ENCODE measurements at places on chromosomes 3 and 15.

DNA sequence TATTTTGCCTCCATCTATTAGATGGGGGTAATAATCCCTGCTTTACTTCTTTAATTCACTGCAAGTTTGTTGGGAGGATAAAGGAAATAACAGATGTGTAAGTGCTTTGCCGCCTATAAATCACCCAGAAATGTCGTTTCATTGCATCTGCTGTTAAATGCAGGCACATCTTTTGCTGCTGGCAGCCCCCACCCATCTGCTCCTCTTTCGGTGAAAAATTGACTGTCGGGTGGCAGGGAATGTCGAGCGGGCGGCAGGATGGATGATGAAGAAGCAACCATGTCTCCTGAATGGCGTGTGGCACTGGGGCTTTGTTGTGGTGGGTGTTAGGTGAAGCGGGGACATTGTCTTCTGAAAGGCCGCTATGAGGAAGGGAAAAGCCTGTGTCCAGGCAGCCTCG lies 543 bp upstream of the REC114 start:
- no peak for DNase-seq

DNA sequence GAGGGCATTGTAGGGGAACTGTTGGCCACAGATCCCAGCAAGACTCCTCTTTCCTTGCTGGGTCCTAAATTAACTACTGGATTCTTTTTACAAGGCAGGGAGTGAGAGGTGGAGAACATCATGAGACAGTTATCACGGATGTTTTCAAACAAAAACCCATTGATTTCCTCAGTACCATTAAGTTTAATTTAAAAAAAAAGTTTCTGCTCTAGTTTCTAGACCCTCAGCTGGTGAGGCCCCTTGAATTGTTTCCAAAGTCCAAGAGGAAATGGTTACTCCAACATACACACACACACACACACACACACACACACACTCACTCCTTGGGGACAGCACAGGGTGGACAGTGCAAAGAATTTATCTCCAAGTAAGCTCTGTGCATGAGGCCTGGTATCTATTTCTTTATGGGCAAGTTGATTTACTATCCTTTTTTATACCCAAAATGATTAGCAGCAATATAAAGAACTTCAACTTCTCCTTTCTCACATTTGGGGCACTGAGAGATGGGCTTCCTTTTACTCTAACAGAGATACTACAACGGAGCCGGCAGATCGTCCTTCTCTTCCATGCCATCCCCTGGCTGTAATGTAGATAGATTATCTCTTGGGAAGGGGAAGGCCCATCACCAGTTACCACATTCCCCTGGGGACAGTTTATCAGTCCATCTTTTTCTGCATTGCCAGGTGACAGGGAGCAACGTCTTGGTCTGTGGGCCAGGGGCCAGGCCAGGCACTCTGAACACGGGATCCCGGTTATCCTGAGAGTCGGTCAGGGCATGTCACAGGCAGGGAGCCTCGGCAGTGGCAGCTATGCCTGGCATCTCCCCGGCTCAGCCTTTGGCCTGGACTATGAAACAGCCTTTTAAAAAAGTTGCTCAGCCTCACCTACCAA lies 54.7 kb downstream of the CORO2B start:
- DNase-seq = no peak

- no peak for DNase-seq
These were observed 559 bp downstream of the NR1I2 start for GRCh38 chr3:119782460-119782859.

GRCh38 chr3:188663839-188664238 lies 507.9 kb upstream of the TPRG1 start:
- DNase-seq = no peak

GRCh38 chr3:119939077-119939476 lies 155.2 kb downstream of the GSK3B start:
- DNase-seq = no peak

DNA sequence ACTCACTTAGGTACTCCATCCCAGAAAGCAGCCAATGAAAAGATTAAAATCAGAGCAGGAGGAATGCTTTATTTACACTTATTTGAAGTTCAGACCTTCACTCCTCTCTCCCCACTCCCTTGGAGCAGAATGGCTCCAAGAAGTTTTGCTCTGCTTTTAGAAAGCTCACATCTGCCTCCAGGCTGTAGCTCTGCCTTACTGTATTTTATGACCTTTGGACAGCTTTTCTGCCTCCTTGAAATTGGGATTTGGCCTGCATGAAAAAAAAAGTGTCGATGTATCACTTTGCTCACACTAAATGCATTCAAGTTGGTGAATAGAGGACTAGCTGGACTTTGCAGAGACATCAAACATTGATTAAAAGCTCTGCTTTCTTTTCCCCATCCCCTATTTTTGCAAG lies 95.3 kb downstream of the SLC9A9 start:
- DNase-seq = no peak

DNA sequence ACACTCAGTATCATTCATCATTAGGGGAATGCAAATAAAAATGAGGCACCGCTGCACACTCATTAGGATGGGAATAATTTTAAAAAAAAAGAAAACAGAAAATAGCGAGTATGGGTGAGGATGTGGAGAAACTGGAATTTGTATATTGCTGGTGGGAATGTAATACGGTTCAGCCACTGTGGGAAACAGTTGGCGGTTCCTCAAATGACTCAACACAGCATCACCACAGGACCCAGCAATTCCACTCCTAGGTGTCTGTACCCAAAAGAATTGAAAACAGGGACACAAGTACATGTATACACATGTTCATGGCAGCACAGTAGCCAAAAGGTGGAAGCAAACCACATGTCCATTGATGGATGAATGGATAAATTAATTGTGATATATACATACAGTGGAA lies 35.2 kb upstream of the RFTN1 start:
- no peak for DNase-seq

GRCh38 chr15:35197306-35197705 lies 112.2 kb upstream of the NANOGP8 start:
- no peak for DNase-seq

DNA sequence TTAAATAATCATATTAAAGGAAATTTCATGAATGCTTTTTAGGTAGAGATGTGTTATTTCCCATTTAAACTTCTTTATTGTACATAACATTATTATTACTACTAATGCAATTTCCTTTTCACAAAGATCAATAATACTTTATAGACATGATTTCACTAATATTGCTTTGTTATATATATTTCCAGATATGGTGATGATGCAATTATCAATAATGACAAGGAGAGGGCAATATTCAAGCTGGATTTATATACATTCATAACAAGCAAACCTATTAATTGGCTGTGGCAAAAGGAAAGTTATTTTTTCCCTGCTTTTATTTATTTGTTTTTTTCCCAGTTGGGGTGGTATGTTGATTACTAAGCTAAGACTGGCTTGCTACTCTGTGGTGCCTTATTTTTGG lies 113.5 kb downstream of the RAP2B start:
- no peak for DNase-seq

- no peak for DNase-seq
These were observed 44.1 kb upstream of the VILL start for GRCh38 chr3:37946531-37946889.

GRCh38 chr3:101638261-101638745 lies 38.6 kb downstream of the ZBTB11 start:
- DNase-seq = no peak

DNA sequence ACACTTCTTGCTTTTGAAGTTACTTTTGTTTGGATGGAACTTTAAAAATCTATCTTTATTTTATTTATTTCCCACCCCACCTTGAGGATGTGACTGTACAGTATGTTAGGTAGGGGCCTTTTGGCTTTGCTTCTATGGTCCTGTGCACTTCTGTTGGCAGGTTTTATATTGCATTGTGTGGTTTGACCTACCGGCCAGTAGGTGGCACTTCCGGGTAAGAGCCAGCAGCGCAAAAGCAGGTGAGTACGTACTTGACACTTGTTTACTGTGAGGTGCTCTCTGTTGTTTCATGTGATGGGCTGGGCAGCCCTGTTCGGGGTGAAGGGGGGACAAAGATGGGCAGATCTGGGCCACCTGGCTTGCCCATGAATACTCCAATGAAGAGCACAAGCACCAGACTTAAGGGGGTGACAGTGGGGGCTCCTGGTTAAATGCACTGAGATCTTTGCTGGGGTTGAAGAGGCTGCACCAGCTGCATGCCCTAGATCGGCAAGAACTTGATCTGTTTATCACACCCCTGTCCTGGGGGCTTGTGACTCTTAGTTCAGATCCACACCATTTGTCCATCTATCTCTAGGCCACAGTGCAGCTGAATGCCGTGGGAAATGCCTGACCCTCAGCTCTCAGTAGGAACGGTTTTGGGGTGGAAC lies 131.6 kb downstream of the NLGN1 start:
- DNase-seq = no peak

DNA sequence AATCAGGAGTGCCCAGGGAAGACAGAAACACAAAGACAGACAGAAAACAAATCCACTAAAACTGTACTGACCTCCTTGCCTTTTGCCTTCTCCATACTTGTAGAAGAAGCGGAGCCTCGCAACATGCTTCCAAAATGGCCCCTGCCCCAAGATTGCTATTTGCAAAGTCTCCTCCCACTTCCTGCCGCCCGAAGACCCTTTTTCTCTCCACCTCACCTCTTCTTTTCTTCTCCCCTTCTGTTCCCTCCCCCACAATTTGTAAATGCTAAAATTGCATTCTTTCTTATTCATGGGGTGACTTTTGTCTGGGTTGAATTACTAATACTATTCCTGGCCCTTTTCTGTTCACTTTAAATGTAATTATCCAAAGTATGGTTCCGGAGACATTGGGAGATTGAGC lies at the start of gene DPPA4:
DPPA4 (minus strand) TSS at position 154 of the 400 bp plus-strand sequence; CDS start at position 125, 29 bp downstream.
- no peak for DNase-seq

GRCh38 chr3:111610189-111610588 lies 15.0 kb upstream of the ZBED2 start:
- DNase-seq = no peak

- no peak for DNase-seq
These were observed 2.4 kb downstream of the UROC1 start for GRCh38 chr3:126515066-126515706.

- DNase-seq = no peak
These were observed 85.3 kb upstream of the RPL32 start for GRCh38 chr3:12926660-12927059.

DNA sequence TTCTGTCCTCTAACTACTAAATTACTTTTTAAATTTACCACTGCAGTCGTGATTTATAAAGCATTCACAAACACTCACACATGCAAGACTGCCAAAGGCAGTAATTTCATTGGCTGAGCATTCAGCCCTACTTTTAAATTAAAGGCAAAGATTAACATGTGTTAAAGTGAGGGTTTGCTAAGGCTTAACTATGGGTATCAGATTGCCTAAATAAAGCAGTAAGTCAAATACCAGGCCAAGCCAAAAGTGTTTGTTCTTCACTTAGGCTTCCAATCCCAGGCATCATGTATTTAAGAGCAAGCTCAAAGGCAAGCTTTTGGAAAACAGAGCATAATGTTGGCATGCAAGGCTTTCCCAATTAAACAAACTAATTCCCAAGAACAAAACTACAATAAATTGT lies 187.3 kb downstream of the SUCNR1 start:
- peak; percentile 68 for DNase-seq

DNA sequence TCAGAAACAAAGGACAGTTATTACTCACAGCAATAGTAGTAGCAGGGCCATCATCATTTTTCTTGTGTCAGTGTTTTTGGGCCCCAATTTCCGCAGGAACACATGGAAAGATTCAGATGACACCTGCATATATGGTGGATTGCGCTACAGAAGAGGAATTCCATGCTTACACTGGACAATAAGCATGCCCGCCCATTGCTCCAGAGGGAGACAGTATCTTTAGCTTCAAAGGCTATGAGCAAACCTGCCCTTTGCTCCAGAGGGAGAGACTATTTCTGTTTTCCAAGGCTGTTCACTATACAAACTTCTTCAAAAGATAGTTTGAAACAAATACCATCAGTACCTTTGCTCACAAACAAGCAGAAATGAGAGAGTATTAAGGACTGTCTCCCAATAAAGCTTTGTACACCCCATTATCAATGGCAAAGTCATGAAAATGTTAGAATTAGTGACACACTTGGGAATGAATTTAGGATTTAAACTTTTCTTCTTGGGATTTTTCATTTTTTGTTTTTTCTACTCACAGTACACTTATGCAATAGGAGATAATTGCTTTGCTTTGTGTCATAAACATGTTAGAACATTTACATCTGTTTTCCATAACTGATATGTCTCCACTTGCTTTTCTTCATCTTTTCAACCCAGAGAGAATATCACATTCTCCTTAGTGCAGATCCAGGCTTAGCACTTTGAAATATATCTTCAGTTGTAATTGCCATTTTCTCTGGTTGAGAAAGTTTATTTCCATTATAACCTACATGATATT lies 564.5 kb upstream of the ZNF717 start:
- DNase-seq = no peak

Measured in NCI-H774 (cell line).